ENCODE measurements at places on chromosomes 7 and 10.

GRCh38 chr7:108146070-108146842 lies 16.1 kb upstream of the LAMB4 start:
- peak; percentile 60 for DNase-seq

DNA sequence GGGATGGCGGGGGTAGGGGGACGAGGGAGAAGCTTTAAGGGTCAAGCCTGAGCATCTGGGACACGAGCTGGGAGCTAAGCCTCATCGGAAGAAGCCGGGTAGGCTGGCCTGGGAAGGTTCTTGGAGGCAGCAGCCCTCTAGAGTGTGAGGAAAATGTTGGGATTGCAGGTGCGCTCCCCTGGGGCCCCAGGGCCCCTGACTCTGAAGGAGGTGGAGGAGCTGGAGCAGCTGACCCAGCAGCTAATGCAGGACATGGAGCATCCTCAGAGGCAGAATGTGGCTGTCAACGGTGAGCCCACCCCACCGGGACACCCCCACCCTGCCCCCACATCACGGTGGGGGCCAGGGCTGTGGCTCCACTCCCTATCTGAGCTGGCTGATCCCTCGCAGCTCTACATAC lies 6.9 kb downstream of the ZYX start:
- no peak for DNase-seq

- DNase-seq, result no peak
Measured at GRCh38 chr10:67140641-67141040, 214.8 kb downstream of the LRRTM3 start.

- no peak for DNase-seq
Measured at GRCh38 chr10:42983591-42983990, 93.3 kb upstream of the RET start.

- DNase-seq, result no peak
Measured at GRCh38 chr10:102800611-102801335, 36.4 kb downstream of the CYP17A1 start.

DNA sequence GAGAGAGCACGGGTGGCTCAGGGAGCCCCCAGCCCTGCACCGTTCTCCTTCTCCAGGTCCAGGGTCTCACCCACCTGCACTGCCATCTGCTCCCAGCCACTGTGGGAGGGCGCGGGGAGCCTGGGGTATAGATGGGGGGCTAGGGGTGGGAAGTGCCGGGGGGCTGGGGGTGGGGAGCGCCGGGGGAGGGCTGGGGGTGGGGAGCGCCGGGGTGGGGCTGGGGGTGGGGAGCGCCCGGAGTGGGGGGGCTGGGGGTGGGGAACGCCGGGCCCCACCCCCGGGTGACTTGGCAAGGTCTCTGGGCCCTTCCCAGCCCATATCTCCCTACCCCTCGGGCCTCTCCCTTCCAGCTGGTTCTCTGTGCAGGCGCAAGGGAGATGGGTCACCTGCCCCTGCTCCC lies at the start of gene GRIFIN:
TSS of gene GRIFIN (minus strand) at position 101 of the 400 bp plus-strand sequence. CDS start at position 86, 15 bp downstream.
- DNase-seq, result no peak

DNA sequence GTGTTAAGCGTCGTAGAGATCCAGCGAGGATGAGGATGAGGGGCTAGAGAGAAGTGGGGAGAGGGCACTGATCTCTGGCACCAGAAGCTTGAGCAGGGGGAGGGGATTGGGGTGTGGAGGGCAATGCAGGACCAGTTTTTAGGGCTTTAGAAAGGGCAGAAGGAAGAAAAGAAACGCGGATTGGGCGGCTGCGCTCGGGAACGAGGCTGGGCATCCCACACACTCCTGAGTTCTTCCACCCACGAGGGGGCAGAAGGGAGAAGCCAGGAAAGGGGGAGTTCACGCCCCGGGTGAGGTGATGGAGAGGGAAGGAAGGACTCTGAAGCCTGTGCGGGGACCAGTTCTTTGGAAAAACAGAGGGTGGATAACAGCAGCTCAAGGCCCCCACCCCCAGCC lies 6.1 kb upstream of the VGF start:
- DNase-seq, result no peak

DNA sequence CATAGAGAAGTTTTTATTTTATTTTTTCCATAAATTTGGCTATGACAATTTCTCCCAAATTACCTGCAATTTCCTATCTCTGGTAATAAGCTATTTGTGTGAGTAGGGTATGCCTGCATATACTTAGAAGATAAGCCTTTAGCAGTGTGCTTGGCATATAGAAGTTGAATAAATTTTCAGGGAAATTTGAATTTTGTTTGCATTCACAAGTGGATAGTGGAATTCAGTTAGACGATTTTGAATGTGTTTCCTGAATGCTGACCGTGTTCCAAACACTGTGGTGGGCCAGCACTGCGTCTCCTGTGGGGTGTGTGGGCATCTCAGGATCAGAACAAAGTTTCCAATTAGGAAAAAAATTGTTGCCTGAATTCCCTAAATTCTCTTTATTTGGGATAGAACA lies 99.3 kb downstream of the PPP1R17 start:
- DNase-seq, result no peak

DNA sequence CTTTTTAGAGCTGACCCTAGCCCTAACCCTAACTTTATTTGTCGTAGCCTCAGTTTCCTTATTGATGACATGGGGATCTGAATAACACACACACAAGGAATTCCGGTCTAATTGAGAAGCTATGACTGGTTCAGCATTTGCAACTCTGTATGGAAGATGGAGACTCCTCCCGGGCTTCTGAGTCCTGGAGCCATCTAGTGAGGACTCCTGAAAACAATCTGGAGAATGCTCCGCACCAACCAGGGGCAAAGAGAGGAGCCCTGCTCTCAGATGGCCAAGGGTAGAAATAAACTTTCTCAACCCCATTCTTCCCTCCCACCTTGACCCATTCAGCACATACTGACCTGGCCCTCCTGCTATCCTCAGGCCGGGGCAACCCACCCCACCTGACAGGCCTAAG lies 26.4 kb downstream of the MBL2 start:
- DNase-seq, result no peak

DNA sequence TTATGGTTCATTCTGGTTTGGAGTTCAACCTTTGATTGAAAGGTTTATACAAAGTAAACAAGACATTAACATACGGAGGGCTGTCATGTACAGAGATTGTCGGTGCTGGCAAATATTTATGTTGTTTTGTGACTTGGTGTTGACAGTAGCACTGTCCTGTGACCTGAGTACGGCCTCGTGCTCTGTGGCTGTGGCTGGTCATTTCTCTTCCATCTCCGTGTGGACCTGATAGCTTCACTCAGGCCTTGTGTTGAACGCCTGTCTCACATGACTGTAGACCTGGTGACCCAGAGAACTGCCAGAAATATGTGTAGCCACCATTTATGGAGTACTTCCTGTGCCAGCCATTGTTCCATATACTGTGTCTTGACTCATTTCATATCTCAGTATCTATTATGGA lies 311.6 kb downstream of the CCDC3 start:
- no peak for DNase-seq

- DNase-seq, result no peak
Measured at GRCh38 chr7:106326594-106327537, 42.1 kb upstream of the NAMPT start.

DNA sequence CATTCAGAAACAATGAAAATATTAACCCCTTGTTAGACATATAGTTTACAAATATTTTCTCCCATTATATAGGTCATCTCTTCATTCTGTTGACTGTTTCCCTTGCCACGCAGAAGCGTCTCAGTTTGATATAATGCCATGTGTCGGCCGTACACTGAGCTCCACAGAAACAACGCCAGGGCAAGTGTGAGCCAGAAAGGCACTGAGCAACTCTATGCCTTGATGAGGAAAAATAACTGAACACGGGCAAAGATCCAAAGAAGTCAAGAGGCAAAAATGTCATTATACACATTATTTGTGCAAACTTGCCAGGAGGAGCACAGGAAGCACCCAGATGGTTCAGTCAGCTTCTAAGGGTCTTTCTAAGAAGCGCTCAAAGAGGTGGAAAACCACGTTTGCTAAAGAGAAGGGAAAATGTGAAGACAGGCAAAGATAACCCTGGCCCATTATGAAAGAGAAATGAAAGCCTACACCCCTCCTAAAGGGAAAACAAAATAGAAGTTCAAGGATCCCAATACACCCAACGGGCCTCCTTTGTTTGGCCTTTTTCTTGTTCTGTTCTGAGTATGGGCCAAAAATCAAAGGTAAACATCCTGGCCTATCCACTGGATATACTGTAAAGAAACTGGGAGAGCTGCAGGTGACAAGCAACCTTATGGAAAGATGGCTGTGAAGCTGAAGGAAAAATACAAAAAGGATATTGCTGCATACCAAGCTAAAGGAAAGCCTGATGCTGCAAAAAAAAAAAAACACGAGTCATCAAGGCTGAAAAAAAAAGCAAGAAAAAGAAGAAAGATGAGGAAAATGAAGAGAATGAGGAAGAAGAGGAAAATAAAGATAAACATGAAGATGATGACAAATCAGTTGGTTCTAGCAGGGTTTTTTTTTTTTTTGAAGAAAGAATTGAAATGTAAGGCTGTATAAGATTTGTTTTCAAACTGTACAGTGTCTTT lies 15.5 kb downstream of the ARHGAP12 start:
- DNase-seq, result no peak

DNA sequence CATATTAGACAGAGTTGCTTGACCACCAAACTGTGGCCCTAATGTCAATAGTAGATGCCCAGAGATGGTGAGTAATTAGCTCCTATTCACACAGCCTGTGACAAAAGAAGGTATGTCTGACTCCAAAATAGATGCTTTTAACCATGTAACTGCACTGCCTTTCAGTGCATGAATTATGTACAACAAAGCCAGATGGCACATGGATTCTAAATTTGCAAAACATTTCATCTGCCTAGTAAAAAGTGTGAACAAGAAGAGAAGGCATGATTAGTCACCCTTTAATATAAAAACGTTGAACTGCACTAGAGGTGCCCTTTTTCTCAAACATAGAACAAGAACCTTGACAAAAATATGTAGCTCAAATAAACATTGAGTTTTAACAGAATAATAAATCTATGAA lies 35.5 kb upstream of the PTPRZ1 start:
- no peak for DNase-seq

DNA sequence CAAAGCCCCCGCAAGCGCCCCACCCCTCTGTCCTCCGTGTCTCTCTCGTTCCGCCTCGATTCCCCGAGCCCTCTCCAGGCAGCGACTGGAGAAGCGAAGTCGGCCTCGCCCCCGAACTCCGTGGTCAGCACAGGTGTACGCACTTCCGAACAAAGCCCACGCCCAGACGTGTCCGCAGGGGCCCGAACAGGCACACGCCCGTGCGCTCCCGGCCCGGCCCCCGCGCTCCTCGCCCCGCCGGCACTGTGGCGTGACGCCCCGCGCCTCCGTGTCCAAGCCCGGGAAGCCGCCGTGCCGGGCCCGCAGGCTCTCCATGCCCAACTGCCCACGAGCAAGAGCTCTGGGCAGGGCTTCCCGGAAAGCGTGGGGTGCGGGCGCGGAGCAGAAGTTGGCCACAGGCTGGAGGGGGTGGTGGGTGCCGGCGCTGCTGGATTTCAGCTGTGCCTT lies 662 bp downstream of the NRCAM start:
- DNase-seq, result no peak

DNA sequence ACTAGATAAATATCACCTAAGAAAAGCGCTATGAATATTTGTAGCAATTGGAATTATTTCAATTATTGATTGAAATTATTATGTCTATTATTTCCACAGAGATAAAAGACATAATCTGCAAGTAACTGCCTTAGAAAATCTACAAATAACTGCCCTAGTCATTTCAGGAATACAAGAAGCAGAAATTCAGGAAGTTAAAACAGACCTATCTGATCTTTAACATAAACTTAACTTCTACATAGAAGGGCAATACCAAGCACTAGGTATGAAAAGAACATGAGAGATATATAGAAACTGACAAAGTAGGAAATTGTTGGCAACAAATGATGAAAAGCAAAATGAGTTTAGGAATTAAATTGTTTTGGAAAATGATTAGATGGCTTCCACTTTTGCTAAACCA lies 31.8 kb upstream of the AKR1B10 start:
- DNase-seq, result no peak

DNA sequence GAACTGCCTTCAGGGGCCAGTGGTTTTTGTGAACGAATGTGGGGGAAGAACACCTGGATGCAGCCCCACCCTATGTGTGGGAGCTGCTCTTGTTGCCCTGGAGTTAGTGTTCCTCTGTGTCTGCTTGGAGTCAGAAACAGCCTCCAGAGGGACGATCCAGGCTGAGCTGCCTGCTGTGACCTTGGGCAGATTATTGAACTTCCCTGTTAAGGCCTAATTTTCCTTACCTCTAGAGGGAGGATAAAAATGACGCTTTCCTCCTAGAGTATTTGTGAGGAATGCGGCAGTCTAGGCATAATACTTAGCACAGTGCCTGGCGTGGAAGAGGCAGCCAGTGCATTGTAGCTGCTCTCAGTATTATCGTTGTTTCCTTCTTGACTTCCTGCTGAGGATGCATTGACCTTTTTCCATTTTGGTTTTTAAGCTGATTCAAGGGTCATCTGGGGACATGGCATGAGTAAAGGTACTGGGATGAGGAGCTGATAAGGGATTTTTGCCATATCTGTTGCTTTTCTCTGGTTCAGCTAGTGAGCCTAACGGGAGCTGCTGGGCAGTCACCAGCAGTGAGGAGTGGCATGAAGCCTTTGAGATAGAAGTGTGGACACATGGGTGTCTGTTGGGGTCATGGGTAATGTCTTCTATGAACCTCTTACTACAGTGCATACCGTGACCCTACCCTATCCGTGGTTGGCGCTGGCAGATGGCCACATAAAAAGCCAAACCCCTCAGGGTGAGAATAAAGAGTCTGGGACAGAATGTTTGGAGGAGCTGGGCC lies 6.4 kb downstream of the ZFYVE27 start:
- no peak for DNase-seq

DNA sequence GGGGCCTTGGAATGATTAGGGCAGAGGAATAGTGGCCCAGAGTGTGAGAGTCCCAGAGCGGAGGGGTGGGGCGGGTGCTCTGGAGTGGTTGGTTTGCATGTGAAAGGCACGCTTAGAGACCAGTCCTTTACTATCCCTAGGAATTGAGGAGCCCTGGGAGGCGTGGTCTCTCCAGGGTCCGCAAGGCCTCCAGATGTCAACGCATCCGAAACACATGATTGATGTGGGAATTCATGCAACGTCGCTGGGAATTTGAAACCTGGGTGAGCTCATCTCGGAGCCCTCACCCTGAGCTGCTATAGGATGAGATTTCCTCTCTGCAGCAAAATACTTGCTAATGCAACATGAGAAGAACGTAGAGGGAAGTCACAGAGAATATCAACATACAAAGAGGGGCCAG lies 51.2 kb downstream of the NPTX2 start:
- DNase-seq, result no peak

GRCh38 chr10:93516006-93516380 lies 19.6 kb downstream of the CEP55 start:
- no peak for DNase-seq

GRCh38 chr7:41328544-41328943 lies 374.3 kb downstream of the INHBA start:
- DNase-seq, result no peak

DNA sequence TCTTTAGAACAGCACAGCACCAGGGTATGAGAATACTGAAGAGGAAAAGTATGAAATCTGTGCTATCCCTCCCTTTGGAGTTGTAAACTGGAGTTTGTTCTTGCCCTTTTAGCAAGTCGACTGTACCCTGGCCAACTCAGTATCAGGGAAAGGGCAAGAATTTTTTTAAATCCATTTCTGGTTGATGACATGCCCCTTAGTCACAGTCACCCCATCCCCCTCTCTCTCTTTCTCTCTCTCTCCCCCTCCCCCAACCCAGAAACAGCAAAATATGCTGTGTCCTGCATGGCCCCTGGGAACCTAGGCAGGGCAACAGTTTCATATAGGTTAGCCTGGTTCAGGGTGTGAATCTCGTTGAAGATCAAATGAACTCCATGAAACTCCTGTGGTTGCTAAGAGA lies 177.7 kb upstream of the ADO start:
- DNase-seq, result no peak

- DNase-seq, result peak; percentile 37
Measured at GRCh38 chr7:4791738-4792536, 16.5 kb downstream of the AP5Z1 start.

GRCh38 chr10:17061418-17061817 lies 68.2 kb downstream of the CUBN start:
- DNase-seq, result no peak
